MG63 (cell line): ENCODE measurements at places on chromosomes 13 and 19. TPM values are rescaled to one million over a fixed set of nuclear protein-coding genes. Genes with fewer than 3 reads are reported as not detected.

DNA sequence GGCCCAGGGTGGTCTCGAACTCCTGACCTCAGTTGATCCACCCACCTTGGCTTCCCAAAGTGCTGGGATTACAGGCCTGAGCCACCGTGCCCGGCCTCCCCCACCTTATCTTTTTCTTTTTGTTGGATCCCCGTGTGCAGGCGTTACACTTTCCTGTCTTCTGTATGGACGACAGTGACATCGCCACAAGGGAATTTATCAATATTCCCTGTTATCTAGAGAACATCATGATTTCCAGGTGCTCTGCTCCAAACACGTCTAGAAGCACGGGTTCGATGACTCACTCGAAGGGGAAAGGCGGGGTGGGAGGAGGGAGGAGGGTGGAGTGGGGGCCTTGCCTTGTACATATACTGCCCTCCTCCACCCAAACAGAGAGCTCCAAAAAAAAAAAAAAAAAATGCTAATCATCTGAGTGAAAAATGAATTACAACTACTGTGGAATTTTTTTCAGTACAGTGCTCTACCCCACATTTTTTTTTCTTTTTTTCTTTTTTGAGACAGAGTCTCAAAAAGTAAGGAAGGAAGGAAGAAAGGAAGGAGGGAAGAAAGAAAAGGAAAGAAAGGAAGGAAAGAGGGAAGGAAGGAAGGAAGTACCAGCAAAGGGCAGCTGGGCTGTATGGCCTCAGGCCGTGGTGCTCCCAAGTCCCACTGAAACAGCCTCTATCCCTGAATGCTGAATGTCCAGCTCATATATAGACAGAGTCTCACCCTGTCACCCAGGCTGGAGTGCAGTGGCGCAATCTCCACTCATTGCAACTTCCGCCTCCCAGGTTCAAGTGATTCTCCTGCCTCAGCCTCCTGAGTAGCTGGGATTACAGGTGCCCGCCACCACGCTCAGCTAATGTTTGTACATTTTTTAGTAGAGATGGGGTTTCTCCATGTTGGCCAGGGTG lies 36.8 kb downstream of the INSR start:
- DNase-seq = no peak

- DNase-seq = no peak
These were observed 97.0 kb upstream of the RNF113B start for GRCh38 chr13:98273824-98274742.

GRCh38 chr13:20446405-20446804 lies 79.3 kb downstream of the CRYL1 start:
- DNase-seq = no peak

GRCh38 chr19:56538761-56539263 lies at the start of gene ZFP28:
Gene ZFP28, plus strand, starts transcription at chr19:56538948. Its CDS starts 71 bp downstream, at chr19:56539019.
- DNase-seq = peak; percentile 71

GRCh38 chr13:18954254-18954653 lies 227.4 kb downstream of the TUBA3C start:
- no peak for DNase-seq

- peak; percentile 79 for DNase-seq
These were observed 115.3 kb downstream of the LRCH1 start for GRCh38 chr13:46668302-46668720.

DNA sequence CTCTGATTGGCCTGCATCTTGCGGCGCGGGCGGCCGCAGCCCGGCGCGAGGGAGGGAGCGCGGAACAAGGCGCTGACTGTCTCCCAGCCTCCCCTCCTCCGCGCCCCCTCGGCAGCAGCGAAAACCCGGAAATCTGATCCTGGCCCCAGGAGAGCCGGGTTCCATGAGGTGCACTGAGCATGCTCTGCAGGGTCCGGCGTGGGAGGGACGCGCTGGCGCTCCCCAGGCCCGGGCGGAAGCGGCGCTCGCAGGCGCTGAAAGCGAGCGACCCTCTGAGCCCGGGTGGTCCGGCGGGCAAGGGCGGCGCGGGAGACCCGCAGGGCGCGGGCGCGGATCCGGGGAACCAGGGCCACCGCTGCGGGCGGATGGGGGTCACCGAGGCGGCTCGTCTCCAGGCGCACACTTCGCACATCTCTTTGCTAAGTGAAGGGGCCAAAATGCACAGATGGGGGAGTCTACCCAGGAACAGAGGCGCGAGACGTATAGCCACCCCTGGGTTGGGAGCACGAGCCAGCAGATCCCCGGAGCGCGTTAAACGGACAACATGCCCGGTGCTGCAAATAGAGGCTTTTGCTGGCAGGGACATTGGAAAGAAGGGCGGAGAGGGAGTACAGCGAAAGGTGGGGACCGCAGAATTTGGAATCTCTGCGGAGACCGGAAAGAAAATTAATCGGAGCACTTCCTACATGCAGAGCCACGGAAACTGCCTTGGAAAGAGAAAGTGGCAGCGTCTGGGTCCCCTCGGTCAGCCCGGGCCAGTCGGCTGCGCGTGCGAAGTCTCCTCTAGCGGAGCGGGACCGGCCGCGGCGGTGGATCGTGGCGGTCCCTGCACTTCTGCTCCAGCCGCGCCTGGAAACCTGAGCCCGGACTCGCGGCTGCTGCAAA lies 510 bp upstream of the PCDH9 start:
- DNase-seq = peak; percentile 95

DNA sequence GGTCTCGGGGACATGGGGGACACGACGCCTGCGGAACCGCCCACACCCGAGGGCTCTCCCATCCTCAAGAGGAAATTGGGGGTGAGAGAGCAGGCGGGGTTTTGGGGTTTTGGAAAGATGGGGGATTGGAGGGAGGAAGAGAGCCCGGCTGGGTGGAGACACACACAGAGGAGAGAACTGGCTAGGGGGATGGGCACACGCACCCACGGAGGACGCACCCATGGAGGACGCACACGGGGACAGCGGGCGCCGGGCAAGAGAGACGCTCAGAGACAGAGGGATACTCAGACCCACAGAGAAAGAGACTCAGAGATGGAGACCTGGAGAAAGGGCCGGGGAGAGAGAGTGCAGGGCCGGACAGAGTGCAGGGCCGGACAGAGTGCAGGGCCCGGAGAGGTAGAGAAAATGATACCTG lies 52.1 kb downstream of the MAP4K1 start:
- DNase-seq = no peak

DNA sequence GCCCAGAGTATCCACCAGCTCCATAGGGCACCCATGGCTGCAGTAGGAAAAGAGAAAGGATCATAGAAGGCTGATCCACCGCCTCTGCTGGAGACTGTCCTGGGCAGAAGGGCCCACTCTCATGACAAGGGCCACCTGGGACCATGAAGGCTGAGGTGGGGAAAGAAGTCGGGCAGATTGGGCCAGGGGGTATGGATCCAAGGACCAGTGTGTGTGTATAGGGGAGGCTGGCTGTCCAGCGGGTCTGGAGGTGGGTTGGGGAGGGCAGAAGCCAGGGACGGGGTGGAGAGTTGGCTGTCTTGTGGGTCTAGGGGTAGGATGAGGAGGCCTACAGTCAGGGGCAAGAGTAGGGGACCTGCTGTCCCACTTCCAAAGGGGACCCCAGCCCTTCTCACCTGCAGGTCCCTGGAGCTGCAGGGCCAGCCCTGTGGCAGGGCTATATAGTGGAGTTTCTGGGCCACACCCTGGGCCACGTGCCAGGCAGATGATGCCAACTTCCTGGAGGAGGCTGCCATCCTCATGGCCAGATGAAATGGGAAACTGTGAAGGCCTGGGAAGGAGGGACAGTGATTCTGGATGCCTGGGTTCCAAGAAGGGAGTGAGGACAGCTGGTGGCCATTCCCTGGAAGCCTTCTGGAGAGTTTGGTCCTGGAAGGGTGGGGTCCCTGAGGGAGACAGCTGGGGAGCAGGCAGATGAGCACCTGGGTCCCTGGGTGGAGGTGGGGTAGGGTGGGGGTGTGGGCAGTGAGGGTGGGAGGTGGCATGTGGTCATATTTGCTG lies at the start of gene FCGBP:
TSS of gene FCGBP (minus strand) at position 51 of the 780 bp plus-strand sequence.
- DNase-seq = peak; percentile 34

- no peak for DNase-seq
These were observed 18.8 kb downstream of the MTRF1 start for GRCh38 chr13:41244556-41244955.

DNA sequence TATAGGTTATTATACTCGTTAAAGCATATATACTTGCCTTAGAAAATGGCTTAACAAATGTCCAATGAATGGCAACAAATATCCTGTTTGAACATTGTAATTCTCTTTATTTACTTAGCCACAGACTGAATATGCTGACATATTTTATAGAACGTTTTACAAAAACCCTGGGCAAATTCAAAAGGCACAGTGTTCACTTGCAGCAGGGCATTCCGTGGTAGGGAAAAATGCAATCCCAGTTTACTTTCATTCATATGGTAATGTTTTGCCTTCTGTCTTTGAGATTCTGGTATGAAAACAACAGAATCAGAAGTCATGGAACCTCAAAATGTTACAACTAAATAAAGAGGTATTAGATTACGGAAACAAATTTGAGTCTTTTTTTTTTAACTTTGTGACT lies 56.2 kb upstream of the MYCBP2 start:
- DNase-seq = no peak

GRCh38 chr19:16403151-16403977 lies 68.4 kb downstream of the EPS15L1 start:
- no peak for DNase-seq

DNA sequence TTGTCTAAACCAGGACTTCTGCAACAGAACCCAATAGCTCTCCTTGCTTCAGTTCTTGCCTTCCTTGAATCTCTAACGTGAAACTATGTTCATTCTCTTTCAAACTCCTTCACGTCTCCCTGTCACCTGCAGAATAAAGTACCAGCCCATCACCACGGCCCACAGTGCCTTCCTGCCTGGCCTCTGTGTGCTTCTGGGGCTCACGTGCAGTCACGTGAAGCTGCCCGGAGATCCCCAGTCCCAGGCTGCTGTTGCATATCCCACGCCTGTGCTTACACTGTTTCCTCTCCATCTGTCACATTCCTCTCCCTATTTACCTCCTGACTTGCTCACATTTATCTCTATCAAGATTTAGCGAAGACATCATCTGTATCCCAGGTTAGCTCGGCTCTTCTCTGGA lies 102.8 kb downstream of the STARD13 start:
- DNase-seq = no peak

GRCh38 chr13:28058866-28059613 lies 41.3 kb downstream of the FLT3 start:
- peak; percentile 19 for DNase-seq

DNA sequence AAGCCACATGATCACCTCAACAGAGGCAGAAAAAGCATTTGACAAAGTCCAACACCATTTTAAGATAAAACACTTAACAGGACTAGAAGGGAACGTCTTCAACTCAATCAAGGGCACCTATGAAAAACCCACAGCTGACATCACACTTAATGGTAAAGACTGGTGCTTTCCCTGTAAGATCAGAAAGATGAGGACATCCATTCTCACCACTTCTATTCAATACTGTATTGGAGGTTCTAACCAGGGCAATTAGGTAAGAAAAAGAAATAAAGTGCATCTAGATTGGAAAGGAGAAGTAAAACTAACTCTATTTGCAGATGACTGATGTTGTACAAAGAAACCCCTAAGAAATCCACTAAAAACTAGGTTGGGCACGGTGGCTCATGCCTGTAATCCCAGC lies 11.2 kb upstream of the AKAP8 start:
- no peak for DNase-seq

- no peak for DNase-seq
These were observed 320.6 kb downstream of the ITGBL1 start for GRCh38 chr13:101773062-101773461.

DNA sequence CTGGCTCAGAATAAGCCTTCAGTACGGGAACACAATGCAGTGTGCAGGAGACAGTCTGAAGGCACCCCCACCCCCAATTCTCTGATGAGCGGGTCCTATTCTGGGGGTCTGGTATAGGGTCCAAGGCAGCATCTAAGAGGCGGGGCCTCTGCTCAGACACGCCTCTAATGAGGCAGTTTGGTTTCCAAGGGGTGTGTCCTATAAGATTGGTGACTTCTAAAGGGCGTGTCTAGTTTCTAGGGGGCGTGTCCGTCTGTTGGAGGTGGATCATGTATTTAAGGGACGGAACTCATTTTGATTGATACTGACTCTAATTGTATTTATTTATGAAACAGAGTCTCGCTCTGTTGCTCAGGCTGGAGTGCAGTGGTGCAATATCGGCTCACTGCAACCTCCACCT lies 8.7 kb downstream of the FIZ1 start:
- peak; percentile 29 for DNase-seq

DNA sequence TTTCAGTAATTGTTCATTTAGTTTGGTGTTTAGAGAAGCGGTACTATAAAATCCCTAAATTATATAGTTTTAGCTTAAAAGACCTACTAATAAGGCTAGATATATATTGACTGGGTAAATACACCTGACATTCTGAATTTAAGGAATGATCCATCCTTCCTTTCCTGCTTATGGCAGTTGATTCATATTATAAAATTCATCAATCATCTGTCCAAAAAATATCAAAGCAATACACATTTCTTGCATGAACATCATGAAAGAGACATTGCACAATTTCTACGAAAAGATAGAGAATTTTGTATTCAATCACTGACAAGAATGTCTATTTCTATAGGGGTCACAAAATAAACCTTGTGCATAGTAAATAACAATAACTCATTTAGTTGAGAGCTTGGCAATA lies 514.9 kb downstream of the SLITRK6 start:
- DNase-seq = no peak

- no peak for DNase-seq
These were observed 4.3 kb upstream of the RAP2A start for GRCh38 chr13:97429681-97430081.

DNA sequence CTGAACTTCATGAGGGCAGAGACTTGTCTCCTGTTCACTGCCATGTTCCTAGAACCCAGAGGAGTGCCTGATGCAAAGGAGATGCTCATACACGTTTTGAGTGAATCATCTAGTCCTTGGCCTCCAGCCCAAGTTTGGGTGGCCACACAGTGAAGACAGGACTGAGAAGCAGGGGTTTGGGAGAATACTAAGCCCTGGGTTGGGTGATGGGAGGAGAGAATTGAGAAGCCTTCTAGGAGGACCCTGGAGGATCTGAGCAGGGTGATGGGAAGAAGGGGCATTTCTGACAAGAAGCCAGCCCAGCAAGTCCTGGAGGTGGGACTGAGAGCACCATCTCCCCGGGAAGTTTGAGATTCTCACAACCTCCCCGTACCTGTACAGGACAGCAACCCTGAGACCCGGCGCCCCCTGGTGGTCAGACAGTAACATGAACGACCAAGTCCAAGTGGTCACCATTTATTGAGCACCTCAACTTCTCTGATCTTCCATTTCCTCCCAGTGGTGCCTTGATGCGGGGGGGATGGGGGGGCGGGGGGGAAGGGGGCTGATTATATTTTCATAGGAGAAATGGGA lies 11.0 kb downstream of the CTU1 start:
- DNase-seq = peak; percentile 62

DNA sequence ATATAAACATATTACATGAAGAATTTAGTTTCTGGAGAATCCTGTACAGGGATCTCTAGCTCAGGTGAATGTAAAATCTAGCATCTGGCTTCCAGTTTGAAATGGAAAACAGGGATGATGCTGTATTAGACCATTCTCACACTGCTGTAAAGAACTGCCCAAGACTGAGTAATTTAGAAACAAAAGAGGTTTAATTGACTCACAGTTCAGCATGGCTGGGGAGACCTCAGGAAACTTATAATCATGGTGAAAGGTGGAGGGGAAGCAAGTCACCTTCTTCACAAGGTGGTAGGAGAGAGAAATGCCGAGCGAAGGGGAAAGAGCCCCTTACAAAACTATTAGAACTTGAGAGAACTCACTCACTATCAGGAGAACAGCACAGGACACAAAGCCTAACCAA lies 17.0 kb upstream of the N4BP2L2 start:
- DNase-seq = no peak

Gene IGFL2
- total RNA-seq = not detected in 2 replicates

Gene LYPD5
- not detected in 2 replicates for total RNA-seq

Gene VSTM2B
- not detected in 2 replicates for total RNA-seq

Gene JAK3
- not detected in 2 replicates for total RNA-seq

Gene ADAMTSL5
- 1.1 TPM in 1 of 2 replicates, not detected in the other for total RNA-seq

Gene EXOC3L2
- total RNA-seq = not detected in 2 replicates
